ENCODE measurements at places on chromosomes 7 and 10.

GRCh38 chr7:66281678-66282590 lies 76.8 kb downstream of the TPST1 start:
- DNase-seq = no peak

GRCh38 chr7:101631224-101631714 lies 2.2 kb upstream of the MYL10 start:
- DNase-seq = no peak

GRCh38 chr10:58780476-58780875 lies 267.8 kb downstream of the BICC1 start:
- DNase-seq = no peak

GRCh38 chr7:97226541-97226940 lies 109.0 kb downstream of the SDHAF3 start:
- no peak for DNase-seq

DNA sequence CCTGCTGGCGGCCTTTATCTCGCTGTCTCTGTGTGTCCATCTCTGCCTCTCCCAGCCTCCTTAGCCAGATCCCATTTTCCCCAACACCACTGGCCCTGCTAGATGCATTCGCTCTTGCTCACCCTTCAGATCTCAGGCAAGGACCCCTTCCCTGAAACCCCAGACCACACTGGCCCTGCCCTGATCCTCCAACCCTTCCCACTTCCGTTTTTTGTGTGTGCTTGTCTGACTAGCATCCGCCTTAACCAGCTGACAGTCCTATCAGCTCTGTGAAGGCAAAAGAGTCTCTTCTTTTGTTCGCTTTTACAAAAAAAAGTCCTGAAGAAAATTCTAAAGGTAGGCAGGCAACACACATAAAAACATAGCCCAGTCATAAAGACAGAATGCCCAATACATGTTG lies 28.7 kb downstream of the CHST15 start:
- no peak for DNase-seq

GRCh38 chr7:121515229-121515628 lies 119.1 kb upstream of the FAM3C start:
- DNase-seq = no peak

GRCh38 chr7:148395352-148395811 lies 195.2 kb upstream of the C7orf33 start:
- no peak for DNase-seq

DNA sequence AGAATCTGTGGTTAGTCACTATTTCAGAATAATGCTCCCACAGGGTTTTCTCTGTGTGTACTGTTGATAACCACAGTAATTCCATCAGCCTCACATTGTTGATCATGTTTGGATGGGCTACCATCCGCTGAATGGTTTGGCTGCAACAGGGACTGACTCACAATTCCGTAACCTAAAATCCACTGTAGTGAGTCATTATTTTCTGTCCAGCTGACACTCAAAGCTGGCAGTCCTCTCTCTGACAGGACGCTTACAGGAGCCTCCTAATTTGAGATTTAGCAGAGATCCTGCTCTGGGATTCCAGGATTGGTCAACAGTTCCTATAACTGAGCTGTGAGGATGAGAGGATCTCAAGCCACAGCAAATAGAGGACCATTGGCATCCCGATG lies 32.7 kb downstream of the VWA2 start:
- no peak for DNase-seq

- DNase-seq = no peak
These were observed 17.1 kb downstream of the VWA2 start for GRCh38 chr10:114256008-114256765.

DNA sequence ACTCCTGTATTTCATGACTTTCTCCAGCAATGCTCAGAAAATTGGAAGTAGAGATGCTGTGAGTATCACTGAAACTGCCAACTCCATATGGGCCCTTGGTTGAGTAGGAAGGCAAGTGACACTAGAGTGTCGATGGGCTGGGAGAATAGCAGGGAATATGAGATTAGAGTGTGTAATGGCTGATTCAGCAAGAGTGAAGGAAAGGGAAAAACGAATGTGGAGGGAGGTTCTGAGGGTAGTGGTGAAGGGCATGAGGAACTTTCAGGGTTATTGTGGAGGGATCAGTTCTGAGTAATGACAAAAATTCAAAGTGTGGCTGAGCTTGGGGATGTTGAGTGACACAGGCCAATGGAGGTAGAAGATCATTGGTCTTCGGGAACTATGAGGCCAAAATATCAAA lies 49.0 kb upstream of the PCGF5 start:
- DNase-seq = no peak
